ENCODE measurements at places on chromosomes 2 and 18.

DNA sequence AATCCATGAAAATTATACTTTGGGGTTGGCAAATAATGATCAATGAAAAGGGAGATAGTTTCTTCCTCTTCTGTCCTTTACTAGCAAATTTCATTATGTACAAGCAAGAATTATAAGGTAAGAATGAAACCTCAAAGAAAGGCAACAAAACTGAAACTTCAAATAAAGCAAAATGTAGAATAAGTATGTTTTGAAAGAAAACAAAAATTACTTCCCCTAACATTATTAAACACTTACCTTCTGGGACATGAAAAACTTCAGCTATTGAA is 29.4 kb downstream of the THADA start:
- no peak for DNase-seq

DNA sequence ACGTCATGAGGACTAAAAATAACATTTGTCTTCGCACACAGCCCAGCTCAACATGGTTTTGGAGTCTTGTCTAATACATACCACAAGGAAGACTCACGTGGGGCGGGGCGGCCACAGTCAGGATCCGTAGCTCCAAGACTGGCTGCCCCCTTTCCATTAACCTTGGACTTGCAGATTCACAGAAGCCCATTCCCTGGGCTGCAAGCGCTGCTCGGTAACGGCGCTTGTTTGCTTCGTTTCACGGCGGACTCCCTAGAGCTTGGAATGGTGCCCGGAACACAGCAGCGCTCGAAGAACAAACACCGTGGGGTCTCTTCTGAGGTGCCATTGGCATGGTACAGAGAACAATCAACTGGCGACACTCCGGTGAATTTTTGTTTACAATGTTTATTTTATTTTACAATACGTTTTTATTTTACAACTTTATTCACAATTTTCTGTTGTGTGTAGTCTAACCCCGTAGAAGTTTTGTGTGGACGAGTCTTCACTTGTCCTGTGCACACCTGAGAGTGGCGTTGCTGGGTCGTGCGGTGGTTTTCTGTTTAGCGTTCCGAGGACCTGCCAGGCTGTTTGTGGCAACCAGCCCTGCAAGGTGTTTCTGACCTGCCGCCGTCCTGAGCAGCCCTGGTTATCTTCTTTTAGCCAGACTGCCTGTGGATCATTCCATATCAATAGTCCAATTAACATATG is 126.5 kb downstream of the GALR1 start:
- no peak for DNase-seq

- peak; percentile 20 for DNase-seq
These were observed 219.9 kb downstream of the TMX3 start for GRCh38 chr18:68494802-68495581.

DNA sequence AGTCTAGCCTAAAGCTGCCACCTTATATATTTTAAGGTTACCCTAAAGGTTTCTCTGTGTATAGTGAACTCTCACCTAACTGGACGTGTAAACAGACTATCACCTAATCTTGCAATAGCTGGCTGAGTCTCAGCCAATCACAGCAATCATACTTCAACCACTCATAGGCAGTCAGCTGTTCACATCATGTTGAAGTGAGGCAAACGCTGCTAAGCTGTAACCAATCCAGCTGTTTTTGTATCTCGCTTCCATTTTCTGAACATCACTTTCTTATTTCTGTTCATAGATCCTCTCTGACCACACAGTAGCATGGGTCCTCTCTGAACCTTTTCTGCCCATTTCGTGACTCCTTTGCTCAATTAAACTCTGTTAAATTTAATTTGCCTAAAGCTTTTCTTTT is 468.2 kb upstream of the POU3F3 start:
- DNase-seq, result no peak

- peak; percentile 68 for DNase-seq
These were observed 590.2 kb upstream of the SETBP1 start for GRCh38 chr18:44090453-44090852.

DNA sequence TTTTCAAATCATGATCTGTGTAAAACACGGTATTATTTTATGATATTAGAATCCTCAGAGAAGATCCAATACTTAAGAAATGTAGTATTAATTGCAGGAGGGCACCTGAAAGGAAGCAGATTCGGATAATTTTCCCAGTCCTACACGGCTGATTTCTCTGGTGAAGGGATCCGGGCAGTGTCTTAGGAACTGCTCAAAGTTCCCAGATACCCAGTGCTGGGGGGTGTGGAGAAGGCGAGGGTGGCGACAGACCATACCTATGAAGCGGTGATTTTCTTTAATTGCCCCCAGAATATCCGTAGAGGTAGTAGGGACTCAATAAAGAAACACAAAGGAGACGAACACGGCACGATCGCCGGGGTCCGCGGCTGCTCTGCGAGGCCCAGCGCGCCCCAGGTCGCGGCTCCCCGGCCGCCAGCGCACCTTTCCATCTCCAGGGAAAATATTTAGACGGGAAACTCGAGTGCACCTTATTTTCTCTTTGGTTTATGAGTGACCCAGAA is 1.4 kb upstream of the SOX11 start:
- no peak for DNase-seq

GRCh38 chr18:79760881-79761280 is 36.9 kb upstream of the KCNG2 start:
- no peak for DNase-seq

- peak; percentile 28 for DNase-seq
These were observed 81.9 kb downstream of the CDH2 start for GRCh38 chr18:28095041-28095440.

DNA sequence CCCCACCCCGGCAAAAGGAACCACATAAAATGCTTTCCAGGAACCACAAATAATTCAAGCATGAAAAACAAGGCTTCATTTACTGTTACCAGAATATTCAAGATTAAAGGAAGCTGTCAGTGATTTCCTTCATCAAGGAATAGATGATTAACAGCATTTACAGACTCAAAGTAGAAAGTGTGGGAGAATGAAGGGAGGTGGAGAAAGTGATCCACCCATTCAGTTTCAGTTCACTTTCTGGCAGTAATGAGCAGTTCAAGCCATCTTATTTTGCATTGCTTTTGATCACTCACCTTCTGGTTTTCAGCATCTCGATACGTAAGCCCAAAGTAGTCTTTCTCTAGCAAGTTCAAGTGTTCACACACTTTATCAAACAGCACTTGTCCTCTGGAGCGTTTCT is 99.0 kb downstream of the EPB41L3 start:
- DNase-seq, result no peak

DNA sequence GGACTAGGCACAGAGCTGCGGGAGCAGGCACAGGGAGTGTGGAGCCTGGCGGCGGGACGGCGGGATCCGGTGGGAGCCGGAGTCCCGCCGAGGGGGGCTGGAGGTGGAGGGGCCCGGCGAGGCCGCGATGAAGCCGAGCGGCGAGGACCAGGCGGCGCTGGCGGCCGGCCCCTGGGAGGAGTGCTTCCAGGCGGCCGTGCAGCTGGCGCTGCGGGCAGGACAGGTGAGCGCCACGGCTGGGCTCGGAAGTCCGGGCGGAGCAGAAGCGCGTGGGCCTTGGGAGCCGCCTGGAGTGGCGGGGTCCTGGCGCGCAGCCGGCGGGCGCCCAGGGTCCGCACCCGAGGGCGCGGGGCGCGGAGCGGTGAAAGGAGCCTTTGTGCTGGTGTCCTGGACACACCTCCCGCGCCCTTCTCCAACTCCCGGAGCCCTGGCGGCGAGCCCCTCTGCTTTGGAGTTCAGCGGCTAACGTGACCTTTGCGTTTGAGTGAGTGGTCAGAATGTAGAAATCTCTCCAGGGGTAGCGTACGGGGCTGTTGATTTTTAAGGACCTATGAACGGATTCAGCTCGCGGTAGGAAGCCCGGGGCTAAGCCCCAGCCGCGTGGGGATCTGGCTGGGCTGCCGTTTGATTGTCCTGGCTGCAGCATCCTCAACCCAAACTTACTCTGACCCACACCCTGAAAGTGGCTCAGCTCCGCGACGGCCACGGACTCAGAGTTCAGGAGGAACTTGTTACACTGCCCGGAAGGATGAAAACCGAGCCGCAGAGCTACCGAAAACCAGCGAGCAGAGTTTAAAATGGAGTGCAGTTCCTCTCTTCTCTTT is 448 bp downstream of the IMPA2 start:
- DNase-seq, result no peak

- peak; percentile 69 for DNase-seq
These were observed 945.3 kb downstream of the TRIB2 start for GRCh38 chr2:13662055-13662454.

DNA sequence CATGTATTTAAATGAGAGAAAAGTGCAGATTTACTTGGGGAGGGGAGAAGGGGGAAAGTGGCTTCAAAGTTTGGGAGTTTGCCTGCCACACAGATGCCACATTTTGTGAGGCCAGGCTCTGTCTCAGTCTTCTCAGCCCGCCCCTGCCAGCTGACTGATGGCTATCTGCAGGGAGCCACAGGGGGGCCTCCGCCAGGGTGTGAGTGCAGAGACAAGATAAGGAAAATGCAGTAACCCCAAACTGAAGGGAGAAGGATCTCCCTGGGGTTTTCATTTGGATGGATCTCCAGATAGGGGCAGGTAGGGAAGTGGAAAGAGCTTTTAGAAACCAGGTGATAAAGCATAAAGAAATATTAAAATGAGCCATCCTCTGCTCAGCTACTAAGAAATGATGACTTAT is 128.8 kb downstream of the ZNF521 start:
- DNase-seq, result no peak

DNA sequence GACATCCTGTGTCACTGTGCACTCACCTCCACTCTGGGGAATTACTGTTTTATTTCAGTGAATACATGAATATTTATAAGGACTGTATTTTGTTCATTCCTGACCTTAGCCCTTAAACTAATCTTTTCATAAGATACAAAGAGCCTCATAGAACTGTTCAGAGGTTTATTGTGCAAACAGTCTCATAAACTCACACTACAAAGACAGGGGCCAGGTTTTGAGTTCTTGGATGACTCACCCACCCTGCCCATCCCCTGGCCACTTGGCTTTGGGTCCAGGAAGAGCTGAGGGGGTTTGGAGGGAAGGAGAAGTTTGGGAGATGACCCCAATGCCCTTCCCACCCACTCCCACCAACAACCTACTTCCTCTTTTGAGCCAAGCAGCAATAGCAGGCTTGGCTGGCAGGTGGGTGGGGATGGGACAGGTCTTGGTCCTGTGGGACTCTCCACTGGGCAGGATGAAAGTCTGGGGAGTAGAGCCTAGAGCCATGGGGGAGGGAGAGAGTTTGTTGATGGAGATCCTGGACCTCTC is 43.1 kb upstream of the IL1R2 start:
- no peak for DNase-seq

- no peak for DNase-seq
These were observed 62.2 kb downstream of the ADNP2 start for GRCh38 chr18:80171054-80171872.

GRCh38 chr2:21428754-21429153 is 305.0 kb downstream of the TDRD15 start:
- DNase-seq, result no peak

DNA sequence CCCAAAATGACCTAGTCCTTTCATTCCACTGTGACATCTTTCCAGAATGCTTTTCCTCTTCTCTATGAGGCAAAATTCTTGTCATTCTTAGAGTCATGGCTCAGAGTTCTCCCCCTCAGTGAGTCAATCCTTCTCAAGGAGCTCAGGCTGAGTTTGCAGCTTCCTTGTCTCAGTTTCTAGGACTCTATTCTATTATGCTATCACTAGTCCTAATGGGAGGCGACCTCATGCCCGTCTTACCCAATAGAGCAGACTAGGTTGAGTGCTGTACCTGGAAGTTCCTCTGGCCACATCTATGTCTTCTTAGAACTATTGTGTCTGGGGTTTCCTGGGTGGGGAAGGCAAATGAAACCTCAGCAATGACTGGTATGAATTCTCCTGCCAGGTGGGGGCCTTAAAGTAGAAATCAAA is 51.5 kb downstream of the HAUS1 start:
- DNase-seq, result peak; percentile 93

DNA sequence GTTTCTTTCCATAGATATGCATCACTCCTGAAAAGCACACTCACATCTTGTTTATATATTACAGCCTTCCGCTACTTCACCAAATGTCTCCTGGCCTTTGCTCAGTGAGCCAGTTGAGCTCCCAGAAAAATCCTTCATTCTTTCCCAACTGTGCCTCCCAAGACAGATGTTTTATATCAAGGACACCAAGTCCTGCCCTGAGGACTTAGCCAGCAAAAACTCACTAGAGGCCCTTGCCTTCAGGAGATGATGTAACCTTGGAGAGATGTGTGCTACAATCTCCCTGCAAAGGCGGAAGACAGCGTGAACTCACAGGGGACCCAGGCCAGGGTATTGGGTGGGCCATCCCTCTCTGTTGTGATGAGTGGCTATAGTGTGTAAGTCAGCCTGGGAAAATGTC is 86.1 kb upstream of the CTAGE1 start:
- DNase-seq, result no peak

GRCh38 chr2:97966545-97967215 is 29.1 kb downstream of the TMEM131 start:
- DNase-seq, result peak; percentile 92

GRCh38 chr2:110860630-110861029 is 128.3 kb downstream of the ACOXL start:
- DNase-seq, result no peak

DNA sequence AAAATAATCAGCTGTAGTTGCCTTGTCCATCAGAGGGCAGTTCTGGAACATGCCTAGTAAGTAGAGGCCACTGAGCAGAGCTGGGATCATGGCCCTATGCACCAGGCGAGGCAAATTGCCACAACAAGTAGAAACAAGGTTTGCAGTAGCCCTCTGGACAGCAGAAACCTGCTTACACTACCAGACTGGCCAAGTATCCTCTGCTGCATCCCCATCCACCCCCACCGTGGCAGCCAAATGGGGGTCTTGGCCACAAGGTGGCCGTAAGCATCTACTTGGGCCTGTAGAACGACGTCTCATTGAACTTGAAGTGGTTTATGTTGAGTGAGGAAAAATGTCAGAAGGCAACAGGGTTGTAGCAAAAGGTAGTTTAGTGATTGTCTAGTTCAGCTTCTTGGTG is 241.2 kb downstream of the ALPK2 start:
- no peak for DNase-seq

- no peak for DNase-seq
These were observed 30.3 kb downstream of the LPIN2 start for GRCh38 chr18:2982452-2983269.

DNA sequence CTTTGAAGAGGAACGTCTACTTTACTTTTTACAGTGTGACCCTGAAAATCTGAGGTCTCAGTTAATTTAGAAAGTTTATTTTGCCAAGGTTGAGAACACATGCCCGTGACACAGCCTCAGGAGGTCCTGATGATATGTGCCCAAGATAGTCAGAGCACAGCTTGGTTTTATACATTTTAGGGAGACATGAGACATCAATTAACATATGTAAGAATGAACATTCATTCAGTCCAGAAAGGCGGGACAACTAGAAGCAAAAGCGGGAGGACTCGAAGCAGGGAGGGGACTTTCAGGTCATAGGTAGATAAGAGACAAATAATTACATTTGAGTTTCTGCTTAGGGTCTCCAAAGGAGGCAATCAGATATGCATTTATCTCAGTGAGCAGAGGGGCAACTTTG is 23.7 kb downstream of the ELMOD3 start:
- no peak for DNase-seq

DNA sequence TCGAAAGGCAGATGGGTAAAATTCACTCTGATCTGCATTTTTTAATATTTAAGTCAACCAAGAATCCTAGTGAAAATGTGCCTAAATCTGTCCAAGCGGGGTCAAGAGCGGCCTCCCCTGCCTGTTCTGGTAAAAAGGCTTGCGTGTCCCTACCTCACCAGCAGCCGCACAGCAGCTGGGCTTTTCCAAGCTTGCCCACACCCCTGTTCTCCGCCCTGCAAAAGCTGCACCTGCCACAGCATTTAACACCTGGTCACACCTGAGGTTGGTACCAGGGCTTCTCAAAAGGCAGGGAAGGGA is 25.8 kb upstream of the TMEM182 start:
- no peak for DNase-seq
